Mesenchymal stem cell (in vitro differentiated cells and primary cell): ENCODE measurements at places on chromosomes 3 and 15.

GRCh38 chr15:84937144-84937543 lies 44.5 kb upstream of the PDE8A start:
- DNase-seq: no peak

GRCh38 chr3:46380471-46381221 lies 9.9 kb downstream of the CCR5 start:
- DNase-seq: no peak

GRCh38 chr15:43511012-43511885 lies 6.2 kb upstream of the MAP1A start:
- peak; percentile 50 for DNase-seq

DNA sequence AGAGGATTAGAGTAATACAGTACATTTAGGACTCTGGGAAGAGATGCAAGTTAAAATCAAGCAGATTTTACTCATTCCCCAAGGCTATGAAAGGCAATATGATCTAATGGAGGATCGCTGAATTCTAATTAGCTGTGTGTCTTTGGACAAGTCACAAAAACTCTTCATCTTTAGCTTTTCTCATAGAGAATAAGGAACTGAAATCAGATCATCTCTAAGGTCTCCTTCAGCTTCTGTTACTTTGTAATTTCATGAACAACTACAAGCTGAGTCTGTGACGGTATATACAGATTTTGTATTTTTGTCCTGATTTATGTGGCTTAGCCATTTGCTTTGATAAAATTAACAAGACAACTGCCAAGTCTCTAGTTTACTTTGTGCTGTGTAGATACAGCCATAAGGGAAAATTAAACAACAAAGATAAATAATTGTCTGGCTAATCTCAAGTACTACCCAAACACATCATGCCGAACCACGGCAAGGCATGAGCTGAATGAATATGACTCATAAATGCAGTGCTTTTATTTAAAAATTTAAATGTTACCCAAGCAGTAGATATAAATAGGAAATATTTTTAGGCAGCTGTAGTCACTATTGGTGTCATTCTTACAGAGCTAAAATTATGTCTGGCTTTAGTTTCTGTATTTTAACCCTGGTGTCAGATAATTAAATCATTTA lies 81.5 kb downstream of the GAP43 start:
- DNase-seq: peak; percentile 72

- DNase-seq: no peak
Observed at GRCh38 chr15:65828585-65828984, 36.5 kb upstream of the DENND4A start.

DNA sequence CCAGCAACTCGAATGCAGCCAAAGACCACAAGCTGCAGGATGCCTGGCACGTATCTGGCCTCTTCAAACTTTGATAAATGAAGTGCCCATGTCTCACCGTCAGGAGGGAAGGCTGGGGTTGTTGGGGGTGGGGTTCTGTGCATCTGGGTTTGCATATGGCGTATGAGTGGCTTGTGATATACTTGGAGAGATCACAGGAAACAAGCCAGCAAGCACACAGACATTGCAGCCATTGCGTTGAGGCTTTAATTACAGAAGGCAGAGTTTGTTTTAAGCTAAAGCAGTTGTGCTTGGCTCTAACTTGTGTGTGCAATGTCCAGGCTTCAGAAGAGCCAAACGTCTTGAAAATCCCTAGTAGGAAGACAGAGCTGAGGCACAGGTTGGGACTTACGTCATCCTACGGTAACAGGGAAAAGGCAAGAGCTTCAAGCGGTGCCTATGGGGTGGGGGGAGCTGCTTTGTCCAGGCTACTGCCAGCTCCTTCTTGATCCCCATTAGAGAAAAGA lies 109.2 kb downstream of the ASB7 start:
- no peak for DNase-seq

DNA sequence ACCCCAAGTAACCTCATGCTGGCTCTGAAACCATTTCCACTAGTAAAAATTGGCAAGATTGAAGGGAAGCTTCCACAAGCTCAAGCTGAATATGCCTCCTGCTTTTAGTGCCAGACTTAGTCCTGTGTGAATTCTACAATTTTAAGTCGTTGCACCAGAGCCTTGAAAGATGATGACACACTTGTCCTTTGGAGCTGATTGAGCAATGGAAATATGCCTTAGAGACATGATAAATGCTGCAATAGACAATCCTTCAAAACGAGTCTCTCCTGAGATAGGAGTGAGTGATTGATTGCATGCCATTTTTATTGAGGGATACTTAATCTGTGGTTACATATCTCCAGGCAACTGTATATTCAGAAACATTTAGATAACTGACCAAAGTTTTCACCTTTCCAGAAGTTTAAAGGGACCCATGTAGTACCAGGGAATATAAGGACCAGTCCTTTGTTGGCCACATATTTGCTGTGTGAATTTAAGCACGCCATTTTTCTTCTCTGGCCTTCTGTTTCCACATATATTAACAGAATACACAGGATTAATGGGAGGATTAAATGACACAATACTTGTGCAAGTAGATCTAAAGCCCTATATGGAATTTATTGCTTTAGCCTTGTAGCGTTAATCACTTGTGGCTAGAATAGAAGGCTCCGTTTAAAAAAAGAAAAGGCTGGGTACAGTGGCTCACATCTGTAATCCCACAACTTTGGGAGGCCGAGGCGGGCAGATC lies 65.1 kb downstream of the PPARG start:
- DNase-seq: peak; percentile 56

GRCh38 chr15:44087578-44088465 lies 107.2 kb downstream of the FRMD5 start:
- peak; percentile 88 for DNase-seq

DNA sequence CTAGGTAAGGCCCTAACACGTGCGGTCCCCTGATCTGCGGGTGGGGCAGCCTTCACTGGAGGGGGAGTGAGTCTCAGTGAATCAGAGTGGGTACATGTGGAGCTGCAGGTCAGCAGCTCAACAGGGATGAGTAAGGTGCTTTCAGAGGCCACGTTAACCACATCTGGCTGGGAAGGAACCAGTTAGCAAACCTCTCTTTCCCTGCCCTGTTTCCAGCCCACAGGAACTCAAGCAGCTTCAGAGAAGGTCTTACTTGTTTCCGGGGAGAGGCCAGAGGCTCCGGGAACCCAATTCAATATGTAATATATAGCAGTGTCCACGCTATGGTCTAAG lies 175.3 kb downstream of the XXYLT1 start:
- DNase-seq: no peak

GRCh38 chr3:69433121-69433968 lies 47.5 kb upstream of the FRMD4B start:
- peak; percentile 38 for DNase-seq

DNA sequence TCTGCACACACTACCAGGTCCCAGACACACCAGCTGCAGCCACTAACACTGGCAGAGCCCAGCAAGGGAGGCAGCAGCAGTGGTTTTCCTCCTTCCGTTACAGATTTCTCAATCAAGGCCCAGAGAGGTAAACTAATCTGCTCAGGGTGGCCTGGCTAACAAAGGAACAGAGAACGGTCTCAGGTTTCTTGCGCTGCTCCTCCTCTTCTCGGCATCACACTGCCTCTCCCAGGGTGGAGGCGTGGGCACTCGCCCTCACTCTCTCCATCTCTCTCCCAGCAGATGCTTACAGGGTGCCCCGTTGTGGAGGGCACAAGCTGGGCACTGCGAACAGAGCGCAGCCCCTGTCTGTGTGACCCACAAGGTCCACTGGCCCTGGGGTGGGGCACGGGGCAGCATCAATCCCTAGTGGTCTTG lies 228.7 kb downstream of the VPS13C start:
- DNase-seq: no peak

GRCh38 chr3:142794508-142794907 lies 70.7 kb downstream of the TRPC1 start:
- DNase-seq: no peak

DNA sequence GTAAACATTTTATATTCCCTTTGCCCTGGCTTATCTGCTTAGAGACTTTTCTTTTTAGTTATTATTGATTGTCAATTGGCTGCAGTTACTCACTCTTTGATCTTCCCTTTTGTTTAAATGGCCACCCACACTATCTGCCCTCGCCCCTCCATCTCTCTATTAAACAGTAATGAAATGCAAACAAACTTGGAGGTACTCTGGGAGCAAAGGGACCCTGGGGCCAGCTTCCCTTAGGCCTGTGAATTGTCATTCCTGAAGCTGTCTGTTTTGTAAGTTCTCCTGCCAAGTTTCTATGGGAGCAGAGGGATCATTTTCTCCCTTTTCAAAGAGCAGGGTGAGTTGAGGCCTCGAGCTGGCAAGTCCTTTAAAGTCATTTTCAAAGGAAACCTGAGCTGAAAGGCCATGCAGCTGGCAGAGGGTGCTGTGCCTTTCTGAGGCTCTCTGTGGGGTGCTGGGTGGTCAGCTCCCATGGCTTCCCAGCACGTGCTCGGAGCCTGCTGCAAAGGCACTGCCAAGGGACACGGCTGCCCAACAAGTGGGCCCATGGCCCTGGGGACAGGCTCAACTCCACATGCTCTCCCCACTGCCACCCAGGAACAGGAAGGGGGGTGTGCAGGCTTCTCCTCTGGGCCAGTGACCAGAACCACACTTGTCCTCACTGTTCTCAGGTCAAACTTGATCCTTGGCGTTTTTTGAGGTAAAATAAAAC lies 17.4 kb upstream of the RTP2 start:
- no peak for DNase-seq

DNA sequence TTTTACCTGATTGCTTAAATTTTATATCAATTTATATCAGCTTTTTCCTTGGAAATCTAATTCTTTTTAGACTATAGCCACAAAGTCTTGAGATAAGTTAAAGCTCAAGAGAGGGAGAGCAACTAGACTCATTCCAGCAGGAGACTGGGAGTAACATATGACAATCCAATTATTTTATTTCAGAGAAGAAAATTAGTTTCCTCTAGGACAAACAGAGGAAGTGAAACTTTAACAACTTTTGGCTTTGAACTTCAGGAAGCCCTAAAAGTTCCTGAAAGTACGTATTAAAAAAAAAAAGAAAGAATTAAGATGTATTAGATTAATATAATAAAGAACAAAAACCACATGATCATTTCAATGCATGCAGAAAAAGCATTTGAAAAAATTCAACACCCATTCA lies 13.9 kb upstream of the UBE2E2 start:
- DNase-seq: no peak

DNA sequence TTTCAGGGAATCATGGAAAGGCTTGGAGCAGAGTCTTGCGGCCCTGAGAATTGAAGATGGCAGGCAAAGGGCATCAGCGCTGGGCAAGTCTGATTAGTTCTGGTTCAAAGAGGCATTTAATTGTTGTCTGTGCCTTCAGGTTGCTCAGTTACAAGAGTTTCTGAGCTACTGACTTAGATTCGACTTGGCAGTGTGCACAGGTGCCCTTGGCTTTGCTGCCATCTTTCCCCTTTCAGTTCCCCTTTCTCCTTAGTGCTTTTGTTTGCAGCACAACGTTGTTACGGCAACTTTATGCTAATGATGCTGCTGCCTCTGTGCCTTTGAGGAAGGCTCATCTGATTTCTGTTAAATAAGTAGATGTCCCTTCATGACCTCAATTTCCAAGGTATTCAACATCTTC lies 12.5 kb downstream of the P2RY14 start:
- peak; percentile 57 for DNase-seq

GRCh38 chr15:77964193-77964592 lies 113.3 kb downstream of the TBC1D2B start:
- no peak for DNase-seq

GRCh38 chr15:68504681-68505170 lies 72.8 kb upstream of the ITGA11 start:
- no peak for DNase-seq

DNA sequence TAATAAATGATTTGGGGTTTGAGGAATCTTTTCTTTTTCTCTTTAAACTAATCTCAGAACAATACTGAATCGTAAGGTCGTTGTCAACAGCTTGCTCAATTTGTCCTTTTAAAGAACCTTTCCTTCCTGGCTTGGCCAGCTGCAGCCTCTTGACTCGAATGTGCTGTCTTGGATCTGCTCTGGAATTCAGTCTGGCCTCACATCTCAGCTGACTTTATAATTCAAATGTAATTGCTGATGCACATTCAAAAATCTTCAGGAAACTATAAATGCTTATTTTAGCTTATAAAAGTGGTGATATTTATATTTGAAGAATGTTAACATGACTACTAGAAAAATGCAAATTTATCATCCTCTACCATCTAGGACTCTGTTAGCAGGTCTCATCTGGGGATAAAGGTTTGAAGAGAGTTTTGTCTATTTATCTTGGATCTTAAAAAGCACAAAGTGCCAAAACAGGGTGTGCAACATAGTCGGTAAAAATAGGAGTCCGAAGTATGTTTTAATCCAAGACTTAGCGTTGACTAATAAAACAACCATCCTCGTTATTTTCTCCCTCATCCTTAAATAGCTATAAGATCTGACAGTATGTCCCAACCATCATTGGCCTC lies 1035.2 kb downstream of the MCTP2 start:
- no peak for DNase-seq
